ENCODE measurements at places on chromosomes 5 and 9. TPM values are rescaled to one million over a fixed set of nuclear protein-coding genes. Genes with fewer than 3 reads are reported as not detected.
A peak's percentile ranks its signal among the peaks of the same experiment; 100 is the strongest.

The RGS7BP gene
- total RNA-seq, result 0.49 TPM

The BBLN gene
- 158 TPM for total RNA-seq

DNA sequence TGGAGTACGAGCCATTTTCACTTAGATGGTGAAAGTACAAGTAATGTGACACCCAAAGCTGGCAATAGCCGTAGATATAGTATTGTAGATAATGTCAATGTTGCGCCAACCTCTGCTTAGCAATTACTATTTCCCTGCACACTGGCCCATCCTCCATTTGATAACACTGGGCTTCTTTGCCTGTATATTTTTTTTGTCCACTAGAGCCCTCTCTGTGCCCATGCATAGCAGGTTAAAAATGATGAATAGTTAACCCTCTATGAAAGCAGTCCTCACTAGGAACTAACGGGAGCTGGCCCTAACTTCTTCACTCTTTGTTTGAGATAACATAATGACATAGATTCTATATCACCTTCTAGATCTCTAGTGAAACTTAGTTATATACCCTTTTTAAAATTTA, 416.8 kb downstream of the TUSC1 start:
- DNase-seq, result no peak

DNA sequence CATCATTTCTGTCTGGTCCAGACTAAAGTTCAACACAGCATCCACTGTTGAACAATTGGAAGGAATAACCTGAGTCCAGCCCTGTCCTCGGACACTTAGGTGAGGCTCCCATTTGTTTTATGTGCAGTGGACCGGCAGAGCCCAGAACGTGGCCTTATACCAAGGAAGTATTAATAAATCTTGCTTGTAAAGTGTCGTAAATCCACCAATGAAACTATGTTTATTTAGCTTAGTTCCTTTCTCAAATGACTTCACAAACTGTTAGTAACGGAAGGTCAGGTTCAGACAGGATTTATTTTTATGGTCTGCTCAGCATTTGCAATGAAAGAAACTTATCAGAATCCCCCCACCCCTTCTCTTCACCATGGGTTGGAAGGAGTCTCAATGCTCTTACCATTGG, 149.5 kb downstream of the PCSK1 start:
- no peak for DNase-seq

DNA sequence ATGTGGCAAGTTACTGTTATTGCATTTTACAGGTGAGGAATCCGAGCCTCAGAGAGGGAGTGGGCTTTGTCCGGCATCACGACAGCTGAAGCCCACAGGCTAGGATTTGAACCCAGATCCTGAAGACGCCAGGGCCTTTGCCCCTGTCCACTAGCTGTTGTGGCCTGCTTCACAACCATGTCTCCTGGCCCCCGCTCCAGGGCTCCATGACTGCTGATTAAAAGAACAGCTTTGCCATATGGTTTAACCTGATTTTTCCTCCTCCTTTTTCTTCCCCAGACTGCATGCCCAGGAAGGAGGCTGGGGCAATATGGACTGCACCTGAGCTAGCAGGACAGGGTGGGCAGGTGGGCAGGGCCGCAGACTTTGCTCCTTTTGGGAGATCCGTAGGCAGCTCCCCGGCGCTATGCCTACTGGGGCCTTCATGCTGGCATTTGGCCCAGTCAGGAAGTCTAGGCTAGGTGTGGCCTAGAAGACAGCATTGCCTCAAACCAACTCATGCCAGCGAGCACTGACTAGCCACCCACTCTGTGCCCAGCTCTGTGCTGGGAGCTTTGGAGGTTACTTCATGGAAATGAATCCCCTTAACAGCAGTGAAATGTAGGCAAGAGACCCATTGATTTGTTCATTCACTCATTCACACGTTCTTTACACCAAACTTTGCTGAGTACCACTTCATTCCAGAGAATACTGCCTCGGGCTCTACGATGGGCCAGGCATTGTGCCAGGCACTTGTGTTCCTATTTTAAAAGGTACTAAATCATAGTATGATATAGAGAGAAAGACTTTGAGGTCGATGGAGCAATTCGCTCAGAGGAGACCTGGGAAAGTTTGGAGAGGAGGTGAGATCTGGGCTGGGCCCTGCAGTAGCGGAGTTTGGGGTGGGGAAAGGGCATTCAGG, 94.3 kb upstream of the CPEB4 start:
- no peak for DNase-seq

DNA sequence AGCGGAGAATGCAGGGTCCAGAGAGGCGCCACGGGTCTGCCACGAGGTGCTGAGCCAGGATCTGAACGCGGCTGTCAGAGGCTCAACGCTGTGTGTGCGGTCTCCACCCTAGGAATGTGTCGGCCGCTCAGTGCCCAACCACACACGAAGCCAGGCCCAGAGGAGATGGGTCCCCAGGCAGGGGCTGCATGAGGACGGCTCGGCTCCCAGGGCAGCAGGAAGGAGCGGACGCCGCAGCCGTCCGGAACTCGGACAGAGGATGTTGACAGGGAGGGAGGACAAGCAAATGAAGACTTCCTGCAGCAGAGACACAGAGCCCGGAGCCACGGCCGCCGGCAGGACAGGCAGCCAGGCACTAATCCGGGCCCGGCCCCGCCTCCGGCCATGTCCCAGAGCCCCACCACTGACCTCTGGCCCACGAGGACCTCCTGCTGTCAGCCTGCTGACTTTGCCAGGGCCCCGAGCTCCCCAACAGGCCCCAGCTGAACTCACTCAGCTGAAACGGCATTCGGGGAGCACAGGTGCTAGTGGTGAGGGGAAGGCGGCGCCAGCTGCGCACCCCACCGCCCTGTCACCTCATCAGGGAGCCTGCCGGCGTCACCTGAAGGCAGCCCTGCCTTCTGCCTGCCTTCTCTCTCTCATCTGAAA, 12.7 kb downstream of the VAV2 start:
- DNase-seq, result peak; percentile 73
